Kidney capillary endothelial cell (primary cell): ENCODE measurements at places on chromosomes 7 and 10.

- no peak for DNase-seq
Measured at GRCh38 chr10:636016-636730, 53.3 kb downstream of the DIP2C start.

- DNase-seq: no peak
Measured at GRCh38 chr10:77165445-77166208, 472.0 kb downstream of the KCNMA1 start.

GRCh38 chr7:44432381-44432977 is 58.0 kb downstream of the NUDCD3 start:
- no peak for DNase-seq

DNA sequence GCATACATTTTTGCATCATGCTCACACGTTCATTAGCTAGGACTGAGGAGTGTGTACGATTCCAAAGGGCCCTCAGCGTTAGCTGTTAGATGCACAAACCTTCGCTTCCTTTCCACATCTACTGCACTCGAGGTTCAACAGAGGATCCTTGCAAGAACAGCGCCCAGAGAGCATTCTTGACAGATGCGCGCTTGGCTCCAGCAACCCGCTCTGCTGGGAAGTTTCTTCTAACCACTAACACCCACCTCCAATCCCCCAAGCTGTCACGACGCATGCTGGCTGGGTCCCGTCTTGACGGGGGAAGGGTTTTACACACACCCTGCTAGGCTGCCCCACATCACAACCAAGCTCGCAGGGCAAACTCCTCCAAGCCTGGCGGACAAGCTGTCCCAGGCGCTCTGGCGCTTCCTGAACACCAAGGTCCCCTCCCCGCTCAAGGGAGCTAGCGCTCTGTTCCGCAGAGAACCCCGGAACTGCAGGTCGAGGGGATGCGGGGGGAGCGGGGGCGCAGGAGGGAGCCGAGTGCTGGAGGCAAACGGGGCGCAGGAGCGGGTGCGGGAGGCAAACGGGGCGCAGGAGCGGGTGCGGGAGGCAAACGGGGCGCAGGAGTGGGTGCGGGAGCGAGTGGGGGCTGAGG is 653 bp upstream of the ADRB1 start:
- no peak for DNase-seq

GRCh38 chr7:32219416-32219815 is 149.2 kb upstream of the PDE1C start:
- DNase-seq: no peak

- no peak for DNase-seq
Measured at GRCh38 chr7:134113655-134114054, 13.5 kb upstream of the LRGUK start.

GRCh38 chr7:97480772-97481390 is 251.0 kb upstream of the TAC1 start:
- no peak for DNase-seq

DNA sequence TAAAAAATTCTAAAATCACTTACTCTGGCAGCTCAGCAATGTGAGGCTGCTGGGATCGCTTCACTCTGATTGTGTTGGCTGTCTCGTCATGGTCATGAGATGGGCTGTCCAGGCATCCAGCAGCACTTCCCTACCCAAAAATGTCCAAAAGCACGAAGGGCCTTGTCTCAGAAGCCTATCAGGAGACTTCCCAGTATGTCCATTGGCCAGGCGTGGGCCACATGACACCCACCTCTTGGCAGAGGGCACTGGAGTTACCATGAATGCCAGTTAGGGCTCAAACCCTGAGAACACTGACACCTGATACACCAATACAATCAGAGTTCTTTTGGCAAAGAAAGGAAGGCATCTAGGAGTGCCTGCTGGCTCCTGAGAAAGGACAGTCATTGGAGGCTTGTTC is 27.0 kb upstream of the GLI3 start:
- DNase-seq: no peak

DNA sequence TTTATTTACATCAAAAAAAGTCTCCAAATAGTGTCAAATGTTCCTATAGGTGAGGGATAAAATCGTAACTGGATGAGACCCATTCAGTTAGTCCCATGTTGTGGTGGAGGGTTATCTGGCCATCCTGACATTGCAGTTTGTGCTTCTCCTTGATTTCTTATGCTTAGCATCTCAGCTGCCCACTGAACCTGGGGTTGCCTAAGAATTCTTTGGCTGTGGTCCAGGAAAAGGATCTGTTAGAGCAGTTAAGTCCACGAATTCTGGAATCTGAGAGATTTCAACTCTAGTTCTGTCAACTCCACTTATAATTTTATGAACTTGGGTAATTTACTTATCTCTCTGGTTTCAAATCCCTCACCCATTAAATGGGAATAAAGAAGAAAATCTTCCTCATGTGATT is 1673.4 kb downstream of the REEP3 start:
- no peak for DNase-seq

DNA sequence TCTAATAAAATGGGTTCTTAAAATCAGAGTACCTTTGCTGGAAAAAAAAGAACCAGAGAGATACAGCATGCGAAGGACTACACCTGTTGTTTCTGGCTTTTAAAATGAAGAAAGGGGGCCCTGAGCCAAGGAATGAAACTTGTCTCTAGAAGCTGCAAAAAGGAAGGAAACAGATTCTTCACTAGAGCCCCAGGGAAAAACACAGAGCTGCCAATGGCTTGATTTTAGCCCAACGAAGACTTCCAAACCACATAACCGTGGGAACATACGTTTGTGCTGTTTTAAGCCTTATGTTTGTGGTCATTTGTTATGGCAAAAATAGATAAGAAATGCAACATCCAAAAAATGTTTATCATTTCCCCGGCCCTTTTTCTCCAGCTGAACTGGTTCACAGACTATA is 780.0 kb downstream of the SORCS1 start:
- no peak for DNase-seq

GRCh38 chr7:1813394-1814088 is 143.5 kb downstream of the ELFN1 start:
- DNase-seq: no peak

- DNase-seq: no peak
Measured at GRCh38 chr7:8433477-8434289, at the start of gene NXPH1. NXPH1 (plus strand) TSS chr7:8433609.

DNA sequence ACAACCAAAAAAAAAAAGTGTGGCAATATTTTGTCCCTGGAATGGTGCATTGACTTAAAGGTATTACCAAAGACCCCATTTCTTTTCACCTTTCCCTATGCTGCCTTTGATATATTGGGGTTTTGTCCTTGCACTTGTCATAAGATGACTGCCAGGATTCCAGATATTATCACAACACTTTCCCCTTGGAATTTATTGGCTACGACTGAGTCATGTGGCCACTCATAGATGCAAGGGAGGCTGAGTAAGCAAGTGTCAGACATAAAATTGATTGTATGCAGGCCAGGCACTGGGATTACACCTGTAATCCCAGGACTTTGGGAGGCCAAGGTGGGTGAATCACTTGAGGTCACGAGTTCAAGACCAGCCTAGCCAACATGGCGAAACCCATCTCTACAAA is 83.6 kb downstream of the PPP1R3C start:
- DNase-seq: no peak

DNA sequence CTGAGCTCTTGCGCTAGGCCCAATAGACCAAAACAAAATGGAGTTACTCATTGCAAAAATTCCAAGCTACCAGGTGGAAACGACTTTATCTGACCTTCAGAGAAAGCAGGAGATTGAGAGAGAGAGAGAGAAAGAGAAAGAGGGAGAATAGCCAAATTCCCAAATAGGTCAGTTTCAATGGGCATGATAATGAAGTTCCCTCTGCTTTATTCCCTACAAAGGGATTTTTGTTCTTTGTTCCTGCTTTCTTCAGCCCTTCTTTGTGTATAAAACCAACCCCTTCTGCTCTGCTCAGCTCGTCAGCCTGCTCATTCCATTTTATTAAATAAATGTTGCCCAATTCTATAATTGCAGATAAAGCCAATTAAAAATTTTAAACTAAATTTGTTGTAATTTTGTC is 45.0 kb upstream of the GPR37 start:
- no peak for DNase-seq

DNA sequence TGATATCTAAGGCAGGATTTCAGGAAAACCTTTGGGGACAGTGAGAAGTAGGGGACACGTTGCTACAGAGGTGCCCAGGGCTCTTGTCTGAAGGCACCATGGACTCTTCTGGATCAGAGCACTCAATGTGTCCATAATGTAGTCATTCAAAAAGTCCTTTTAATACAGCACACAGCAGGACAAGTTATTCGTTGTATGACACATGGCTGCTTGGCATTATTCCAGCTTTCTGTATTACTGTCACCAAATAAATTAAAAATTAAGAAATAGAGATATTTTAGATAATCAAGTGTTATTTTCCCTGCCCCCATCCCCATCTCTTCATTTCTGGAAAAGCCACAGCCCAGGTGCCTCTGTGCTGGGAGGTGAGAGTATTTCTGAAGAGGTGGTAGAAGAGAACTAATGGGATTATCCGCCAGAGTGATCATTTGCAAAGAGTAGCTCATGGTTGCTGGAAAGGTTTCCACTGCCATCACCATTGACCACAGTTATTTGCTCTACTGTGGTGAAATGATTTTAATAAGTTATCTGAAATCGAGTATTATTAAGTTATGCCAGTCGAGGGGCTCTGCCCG is 83.0 kb downstream of the CXCL12 start:
- no peak for DNase-seq

DNA sequence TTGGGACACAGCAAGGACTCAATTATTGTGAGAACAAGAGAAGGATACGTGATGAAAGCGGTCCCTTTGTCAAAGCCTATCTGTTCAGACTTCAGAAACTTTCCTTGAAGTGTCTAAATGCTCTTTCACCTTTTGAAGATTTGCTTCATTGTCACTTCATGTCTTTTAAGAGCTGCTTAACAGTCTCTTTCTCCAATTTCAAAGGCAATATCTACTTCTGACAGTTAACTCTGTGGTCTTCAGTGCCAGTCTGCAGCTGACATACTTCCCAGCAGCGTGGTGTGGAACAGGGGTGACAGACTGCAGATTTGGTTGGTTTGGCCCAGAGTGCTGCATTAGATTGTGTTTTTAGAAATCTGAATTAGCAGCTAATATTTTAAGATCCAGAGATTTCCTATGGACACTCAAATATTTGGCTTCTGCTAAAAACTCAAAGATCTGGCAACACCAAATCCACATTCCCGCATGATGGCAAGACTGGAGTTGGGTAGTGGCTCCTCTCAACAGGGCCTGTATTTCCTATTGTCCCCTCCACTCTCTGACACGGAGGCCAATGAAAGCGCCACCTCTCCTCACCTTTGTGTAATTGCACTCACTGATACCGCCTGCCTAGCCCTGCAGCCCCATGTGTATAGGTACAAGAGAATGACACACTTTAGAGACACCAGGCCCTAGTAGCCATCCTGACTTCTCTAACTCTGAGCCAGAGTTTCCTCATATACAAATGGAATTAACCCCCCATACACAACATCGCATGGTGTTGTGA is 11.5 kb downstream of the SCRN1 start:
- no peak for DNase-seq

DNA sequence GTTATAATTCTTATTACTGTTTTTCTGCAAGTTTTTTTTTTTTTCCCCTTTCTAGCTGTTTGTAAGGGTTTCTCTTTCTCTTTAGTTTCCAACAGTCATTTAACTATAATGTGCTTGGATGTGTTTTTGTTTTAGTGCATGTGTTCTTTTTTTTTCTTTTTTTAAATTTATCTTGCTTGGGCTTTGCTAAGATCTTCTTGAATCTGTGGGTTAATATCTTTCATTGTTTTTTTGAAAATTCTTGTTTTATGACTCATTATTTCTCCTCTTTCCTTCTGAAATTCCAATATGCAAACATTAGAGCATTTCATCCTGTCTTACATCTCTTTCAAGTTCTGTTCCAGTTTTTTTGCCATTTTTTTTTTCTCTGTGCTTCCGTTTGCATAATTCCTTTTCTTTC is 5.7 kb upstream of the HK1 start:
- DNase-seq: peak; percentile 36

GRCh38 chr7:65809259-65809981 is 63.5 kb upstream of the VKORC1L1 start:
- DNase-seq: no peak

DNA sequence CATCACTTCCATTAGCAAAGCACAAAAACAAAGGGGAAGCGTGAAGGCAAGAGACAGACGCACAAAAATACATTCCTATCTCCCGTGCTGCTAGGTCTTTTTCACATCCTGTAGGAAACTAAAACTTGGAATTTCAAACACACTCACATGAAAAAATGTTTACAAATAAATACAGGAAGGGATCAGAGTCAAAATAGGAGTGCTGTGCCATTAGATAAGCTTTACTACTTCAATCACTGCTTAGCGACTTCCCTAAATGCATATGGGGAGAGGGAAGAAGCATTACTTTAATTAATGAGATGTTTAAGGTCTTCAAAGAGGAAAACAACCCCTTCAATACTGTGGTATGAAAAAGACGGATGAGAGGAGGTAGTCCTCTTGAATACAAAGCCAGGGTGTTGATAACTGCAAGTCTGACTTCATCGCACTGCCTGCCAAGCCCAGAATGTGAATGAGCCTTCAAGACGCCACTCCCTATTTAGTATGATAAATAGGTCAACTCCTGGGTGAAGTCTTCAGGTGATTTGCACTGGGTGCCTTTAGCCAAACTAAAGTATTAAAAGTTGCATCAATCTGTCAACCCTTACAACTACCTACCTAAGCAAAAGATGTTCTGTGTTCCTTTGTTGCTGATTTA is 13.9 kb downstream of the PARD3 start:
- DNase-seq: no peak

DNA sequence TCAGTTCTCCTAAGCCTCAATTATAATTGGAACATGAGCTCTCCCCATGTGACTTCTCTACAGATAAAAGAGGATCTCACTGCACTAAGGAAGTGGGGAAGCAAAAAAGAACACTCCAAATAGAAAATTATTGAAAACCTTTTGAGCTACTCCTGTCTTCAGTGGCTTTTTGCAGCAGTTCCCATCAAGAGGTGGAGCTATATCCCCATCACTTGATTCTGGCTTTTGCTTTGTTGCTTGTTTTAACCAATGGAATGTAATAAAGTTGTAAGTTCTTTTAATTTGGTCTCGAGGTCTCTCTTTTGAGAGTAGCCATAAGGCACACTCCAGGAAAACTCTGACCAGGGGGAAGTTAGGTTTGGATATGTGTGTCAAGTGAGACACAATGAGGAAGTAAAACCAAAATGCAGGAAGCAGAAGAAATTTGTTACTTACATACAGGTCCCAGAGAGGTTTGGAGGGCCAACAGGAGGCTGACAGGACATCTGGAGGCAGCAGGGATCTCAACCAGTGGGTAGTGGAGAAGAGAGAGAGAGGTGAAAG is 569.4 kb downstream of the HTR7 start:
- DNase-seq: peak; percentile 28

DNA sequence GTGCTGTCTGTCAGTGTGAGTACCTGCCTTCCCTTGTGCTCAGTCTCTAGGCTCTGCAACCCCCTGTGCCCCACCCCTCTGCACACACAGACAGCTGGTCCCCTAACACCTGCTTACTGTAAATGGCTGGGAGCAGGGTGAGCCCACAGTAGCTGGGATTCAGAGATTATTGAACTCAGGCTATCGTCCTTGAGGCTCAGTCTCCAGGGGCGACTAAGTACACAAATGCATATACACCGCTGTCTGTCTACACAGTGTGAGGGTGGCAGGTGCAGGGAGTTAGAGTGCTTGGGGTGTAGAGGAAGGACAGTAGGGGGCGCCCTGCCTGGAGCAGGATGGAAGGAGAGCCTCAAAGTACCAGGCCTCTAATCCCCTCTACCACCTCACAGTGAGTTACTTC is 12.9 kb downstream of the UPP1 start:
- no peak for DNase-seq
